ENCODE measurements at places on chromosomes 2 and 18.

DNA sequence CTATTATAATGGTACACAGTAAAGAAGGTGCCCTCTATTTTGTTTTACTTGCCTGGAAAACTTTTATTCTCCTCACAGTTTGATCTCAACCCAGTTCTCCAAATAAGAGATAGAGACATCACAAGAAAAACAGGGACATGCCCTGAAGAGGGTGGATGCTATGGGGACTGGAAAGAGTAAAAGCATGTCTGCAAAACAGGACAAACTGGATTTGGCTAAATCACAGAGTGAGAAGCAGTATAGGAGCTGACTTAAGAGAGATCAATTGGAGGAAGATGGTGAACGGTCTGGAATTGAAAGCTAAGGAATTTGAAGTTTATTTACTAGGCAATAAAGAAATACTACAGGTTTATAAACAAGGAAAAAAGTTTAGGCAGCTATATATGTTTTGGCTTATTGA is 33.0 kb downstream of the SP140L start:
- no peaks in the 10 kb centered on the region for H3K4me1 ChIP-seq
- no peak overlapping the region for H3K27ac ChIP-seq
- no peak overlapping the region for H3K4me3 ChIP-seq
- DNase-seq, result no peak
- H3K27me3 ChIP-seq, result no peaks in the 10 kb centered on the region

DNA sequence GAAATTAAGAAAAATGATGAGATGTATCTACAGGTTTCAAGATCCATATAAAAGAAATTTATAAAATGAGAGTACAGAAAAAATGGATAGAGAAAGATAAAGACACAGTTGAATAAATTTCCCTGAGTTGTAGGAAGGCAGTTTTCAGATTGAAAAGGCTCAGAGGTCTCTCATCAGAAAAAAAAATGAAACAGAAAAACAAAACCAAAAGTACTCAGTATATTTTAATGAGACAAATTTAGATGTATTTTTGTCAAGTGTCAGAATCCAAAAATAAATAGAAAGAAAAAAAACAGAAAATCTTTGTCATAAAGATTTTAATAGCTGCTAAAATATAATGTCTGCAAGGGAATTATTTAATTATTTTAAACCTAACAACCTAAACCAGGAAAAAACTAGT is 520.5 kb downstream of the KCNJ3 start:
- H3K27me3 ChIP-seq, result no peaks in the 10 kb centered on the region
- no peak for DNase-seq
- H3K4me1 ChIP-seq, result no peaks in the 10 kb centered on the region
- H3K4me3 ChIP-seq, result no peak overlapping the region
- no peak overlapping the region for H3K27ac ChIP-seq

DNA sequence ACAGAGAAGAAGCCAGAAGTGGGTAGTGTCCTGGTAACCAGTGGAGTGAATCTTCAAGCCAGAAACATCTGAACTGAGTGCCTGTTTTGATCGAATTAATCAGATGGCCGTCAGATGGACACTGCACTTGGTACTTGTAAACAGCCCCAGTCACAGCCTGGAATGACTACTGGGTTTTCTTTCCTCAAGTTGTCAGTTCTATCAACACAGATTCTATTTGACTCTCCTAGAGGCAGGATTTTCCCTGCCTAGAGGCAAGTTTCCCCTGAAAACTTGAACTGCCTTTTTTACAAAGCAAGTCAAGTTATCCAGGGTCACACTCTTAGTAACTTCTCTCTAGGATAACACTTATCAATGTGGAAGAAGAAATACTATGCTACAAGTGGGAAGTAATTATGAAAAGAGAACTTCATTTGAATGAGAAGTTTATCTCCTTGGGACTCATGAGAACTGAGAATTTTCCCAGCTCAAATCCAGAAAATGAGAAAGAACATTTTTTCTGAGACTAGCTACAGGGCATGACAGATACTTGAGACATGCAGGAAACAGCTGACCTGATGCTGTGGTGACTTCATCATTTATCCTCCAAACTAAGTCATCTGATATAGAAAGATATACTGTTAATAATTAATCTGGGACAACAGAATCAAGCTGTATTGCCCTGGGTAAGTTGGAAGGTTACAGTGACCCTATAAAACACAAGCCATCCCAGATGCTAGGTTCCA is 36.0 kb downstream of the SULT1C2 start:
- no peak overlapping the region for H3K27ac ChIP-seq
- no peaks in the 10 kb centered on the region for H3K36me3 ChIP-seq
- DNase-seq, result no peak
- no peak overlapping the region for H3K4me3 ChIP-seq
- no peaks in the 10 kb centered on the region for H3K27me3 ChIP-seq
- H3K4me1 ChIP-seq, result no peaks in the 10 kb centered on the region

DNA sequence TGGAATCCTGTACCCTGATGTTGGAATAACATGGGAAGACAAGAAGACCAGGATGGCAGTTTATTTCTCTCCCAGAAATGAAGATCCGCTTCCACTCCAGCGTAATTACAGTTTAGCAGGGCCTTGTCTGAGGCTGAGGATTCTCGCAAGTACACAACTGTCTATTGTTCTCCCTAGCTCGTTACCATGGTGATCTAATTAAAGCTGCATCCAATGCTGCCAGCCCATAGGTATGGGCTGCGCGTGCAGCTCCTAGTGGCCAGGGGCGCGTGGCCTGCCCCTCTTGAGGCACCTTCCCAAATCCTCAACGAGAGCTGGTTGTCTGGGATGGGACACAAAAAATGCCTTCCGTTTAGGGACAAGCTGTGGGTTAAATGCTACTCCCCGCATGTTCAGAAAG is 344.9 kb downstream of the CYRIA start:
- H3K4me1 ChIP-seq, result no peaks in the 10 kb centered on the region
- peaks cover 57% of the 10 kb centered on the region for H3K27me3 ChIP-seq

DNA sequence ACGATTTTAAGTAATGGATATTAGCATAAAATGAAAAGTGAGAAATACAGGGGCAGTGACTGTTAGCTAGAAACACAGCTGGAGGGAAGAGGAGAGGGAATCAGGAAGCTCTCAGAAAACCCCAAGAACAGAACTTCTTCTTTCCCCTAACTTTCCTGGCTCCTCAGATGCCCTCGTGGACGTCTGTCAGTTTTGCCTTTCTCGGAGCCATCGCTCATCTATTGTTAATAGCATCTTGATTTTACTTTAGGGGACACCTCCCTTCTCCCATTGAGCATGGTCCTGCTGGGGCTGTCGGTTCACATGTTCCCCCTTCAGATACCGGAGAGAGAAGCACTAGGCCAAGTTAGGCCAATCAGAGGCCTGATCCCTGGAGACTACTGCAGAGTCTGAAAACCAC is 2.3 kb upstream of the PLEK start:
- H3K36me3 ChIP-seq, result no peaks in the 10 kb centered on the region
- no peaks in the 10 kb centered on the region for H3K4me1 ChIP-seq
- no peak overlapping the region for H3K4me3 ChIP-seq
- no peak overlapping the region for H3K27ac ChIP-seq

GRCh38 chr2:207724113-207724512 is 12.7 kb downstream of the CCNYL1 start:
- no peak overlapping the region for H3K4me3 ChIP-seq
- no peaks in the 10 kb centered on the region for H3K27me3 ChIP-seq
- H3K27ac ChIP-seq, result peak overlapping the region; percentile 88
- H3K36me3 ChIP-seq, result no peaks in the 10 kb centered on the region
- peaks cover 67% of the 10 kb centered on the region for H3K4me1 ChIP-seq
- DNase-seq, result no peak

DNA sequence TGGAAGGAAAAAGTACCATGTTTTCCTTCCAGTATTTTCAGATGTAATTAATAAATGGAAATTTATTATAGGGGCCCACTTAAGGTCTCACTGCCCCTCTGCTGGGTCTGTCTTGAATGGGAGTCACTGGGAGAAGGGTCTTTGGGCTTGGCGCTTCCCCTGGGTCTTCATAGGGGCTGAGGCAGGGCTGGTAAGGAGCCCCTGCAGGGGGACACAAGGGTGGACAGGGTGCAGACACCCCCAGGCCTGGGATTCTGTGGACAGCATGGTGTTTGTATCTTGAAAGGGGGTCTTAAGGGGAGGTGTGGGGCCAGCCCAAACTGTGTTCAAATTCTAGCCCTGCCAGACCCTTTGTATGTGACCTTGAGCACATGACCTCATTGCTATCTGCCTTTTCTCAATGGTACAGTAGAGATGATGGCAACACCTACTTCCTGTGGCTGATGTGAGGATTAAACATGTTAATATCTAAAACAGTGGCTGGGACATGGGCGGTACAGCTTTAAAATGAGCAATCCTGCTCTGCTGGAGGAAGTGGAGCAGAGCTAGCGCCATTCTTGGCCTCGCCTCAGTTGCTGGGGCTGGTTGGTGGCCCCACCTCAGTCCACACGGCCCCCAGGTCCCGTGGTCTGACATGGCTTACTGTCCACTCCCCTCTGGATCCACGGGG is 71.6 kb downstream of the GNAL start:
- no peak overlapping the region for H3K4me3 ChIP-seq
- no peak for DNase-seq
- no peak overlapping the region for H3K27ac ChIP-seq
- H3K27me3 ChIP-seq, result no peaks in the 10 kb centered on the region
- no peaks in the 10 kb centered on the region for H3K4me1 ChIP-seq

GRCh38 chr2:55364189-55365055 is 55.2 kb downstream of the CCDC88A start:
- H3K4me3 ChIP-seq, result no peak overlapping the region
- H3K27me3 ChIP-seq, result no peaks in the 10 kb centered on the region
- H3K36me3 ChIP-seq, result no peaks in the 10 kb centered on the region
- DNase-seq, result peak; percentile 23
- peaks cover 6% of the 10 kb centered on the region for H3K4me1 ChIP-seq

DNA sequence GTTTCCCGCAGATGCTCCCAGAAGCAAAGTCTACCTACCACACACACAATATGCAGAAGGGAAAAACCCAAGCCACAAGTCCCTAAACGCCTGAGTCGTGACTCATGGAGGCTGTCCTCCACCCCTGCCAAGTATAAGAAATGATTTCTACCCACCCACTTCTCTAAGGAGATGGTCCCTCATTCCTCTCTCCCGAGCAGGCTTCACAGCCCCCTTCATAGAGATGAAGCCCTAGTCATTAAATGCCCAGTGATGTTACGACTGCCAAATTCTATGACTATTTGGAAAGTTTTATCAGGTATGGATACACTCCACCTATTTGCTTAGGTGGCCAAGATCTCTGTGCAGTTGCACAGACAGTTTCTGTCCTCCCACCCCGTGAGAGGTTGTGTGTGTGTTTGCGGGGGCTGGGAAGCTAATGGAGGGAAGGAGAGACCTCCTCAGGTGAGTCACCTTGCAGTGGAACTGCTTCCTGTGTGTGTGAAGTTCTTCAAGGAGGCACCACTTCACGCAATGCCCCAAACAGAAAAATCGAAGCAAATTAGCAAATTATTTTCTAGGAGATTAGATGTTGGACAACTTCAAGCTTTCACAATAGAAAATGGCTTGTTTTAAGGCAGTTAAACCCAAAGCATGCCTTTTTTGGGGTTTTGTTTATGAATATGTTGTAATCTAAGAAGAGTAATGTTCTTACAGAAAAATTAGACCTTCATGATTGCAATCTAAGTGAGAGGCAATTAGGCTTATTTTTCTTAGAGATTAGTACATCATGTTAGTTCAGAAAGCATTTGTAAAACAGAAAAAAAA is 175.2 kb downstream of the TGIF1 start:
- peaks cover 62% of the 10 kb centered on the region for H3K4me1 ChIP-seq
- H3K27me3 ChIP-seq, result no peaks in the 10 kb centered on the region
- peak; percentile 81 for DNase-seq
- peak overlapping the region; percentile 58 for H3K4me3 ChIP-seq

- peaks cover 32% of the 10 kb centered on the region for H3K4me1 ChIP-seq
- H3K4me3 ChIP-seq, result no peak overlapping the region
- DNase-seq, result peak; percentile 21
- H3K27ac ChIP-seq, result no peak overlapping the region
- H3K27me3 ChIP-seq, result no peaks in the 10 kb centered on the region
- no peaks in the 10 kb centered on the region for H3K36me3 ChIP-seq
Observed at GRCh38 chr2:102592601-102593000, 26.8 kb upstream of the SLC9A2 start.

GRCh38 chr2:240813231-240813921 is 6.6 kb downstream of the KIF1A start:
- no peak overlapping the region for H3K27ac ChIP-seq
- DNase-seq, result no peak
- H3K4me3 ChIP-seq, result no peak overlapping the region
- H3K27me3 ChIP-seq, result peaks cover 90% of the 10 kb centered on the region
- no peaks in the 10 kb centered on the region for H3K4me1 ChIP-seq
